ENCODE measurements at places on chromosomes 12 and 14. TPM values are rescaled to one million over a fixed set of nuclear protein-coding genes. Genes with fewer than 3 reads are reported as not detected.

TTC6 gene
- not detected for total RNA-seq

C14orf132 gene
- total RNA-seq = 16.9 TPM

NEMP1 gene
- total RNA-seq = 4.8 TPM

CLEC4A gene
- 6.9 TPM for total RNA-seq

STXBP6 gene
- total RNA-seq = 37.7 TPM

PLXNC1 gene
- 9.0 TPM for total RNA-seq

AMHR2 gene
- total RNA-seq = not detected

CLEC9A gene
- not detected for total RNA-seq

ETFBKMT gene
- 1.6 TPM for total RNA-seq

LTA4H gene
- 41.4 TPM for total RNA-seq

Measured in tibial nerve (tissue), 4 donors.